ENCODE measurements at places on chromosomes 4 and X. TPM values are rescaled to one million over a fixed set of nuclear protein-coding genes. Genes with fewer than 3 reads are reported as not detected.

The SLC7A11 gene
- total RNA-seq = 18.7 TPM

The RIBC1 gene
- 1.5 TPM for total RNA-seq

DNA sequence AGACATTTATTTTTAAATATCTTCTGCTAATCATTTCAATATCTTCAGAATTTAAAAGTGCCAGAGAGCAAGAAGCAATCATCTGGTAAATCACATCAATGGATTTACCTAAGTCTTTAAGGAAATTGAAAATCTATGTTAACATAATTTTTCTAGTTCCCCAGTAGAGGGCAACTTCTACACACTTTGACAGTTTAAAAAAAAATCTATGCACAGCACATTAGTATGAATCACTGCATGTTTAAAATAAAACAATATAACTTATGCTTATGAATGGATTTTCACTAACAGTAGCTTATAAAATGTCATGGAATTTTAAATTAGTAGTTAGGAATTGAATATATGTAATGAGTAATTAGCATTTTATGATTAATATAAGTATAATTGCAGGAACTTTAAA, 126.5 kb downstream of the REELD1 start:
- no peak for DNase-seq

GRCh38 chrX:35675151-35675550, 123.0 kb upstream of the MAGEB16 start:
- DNase-seq = no peak

DNA sequence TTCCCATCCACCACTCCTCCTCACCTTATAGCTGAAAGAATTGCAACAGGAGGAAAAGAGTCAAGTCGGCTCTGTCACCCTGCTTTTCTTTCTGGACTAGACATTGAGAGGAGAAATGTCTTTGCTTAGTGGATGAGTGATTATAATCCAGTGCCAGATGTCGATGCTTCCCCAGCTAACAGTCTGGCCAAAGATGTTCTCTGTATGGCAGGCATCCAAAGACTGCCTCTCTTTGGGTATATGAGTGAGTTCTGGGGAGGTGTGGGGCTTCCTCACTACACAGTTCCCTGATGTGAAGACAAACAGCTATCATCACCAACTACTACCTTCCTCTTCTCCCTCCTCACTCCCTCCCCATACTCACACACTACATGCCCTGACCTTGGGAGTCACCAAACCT, 90.9 kb downstream of the COMMD8 start:
- no peak for DNase-seq
